ENCODE measurements at places on chromosomes 7 and 10.

- DNase-seq, result no peak
These were observed 186.2 kb downstream of the BICC1 start for GRCh38 chr10:58698777-58699356.

DNA sequence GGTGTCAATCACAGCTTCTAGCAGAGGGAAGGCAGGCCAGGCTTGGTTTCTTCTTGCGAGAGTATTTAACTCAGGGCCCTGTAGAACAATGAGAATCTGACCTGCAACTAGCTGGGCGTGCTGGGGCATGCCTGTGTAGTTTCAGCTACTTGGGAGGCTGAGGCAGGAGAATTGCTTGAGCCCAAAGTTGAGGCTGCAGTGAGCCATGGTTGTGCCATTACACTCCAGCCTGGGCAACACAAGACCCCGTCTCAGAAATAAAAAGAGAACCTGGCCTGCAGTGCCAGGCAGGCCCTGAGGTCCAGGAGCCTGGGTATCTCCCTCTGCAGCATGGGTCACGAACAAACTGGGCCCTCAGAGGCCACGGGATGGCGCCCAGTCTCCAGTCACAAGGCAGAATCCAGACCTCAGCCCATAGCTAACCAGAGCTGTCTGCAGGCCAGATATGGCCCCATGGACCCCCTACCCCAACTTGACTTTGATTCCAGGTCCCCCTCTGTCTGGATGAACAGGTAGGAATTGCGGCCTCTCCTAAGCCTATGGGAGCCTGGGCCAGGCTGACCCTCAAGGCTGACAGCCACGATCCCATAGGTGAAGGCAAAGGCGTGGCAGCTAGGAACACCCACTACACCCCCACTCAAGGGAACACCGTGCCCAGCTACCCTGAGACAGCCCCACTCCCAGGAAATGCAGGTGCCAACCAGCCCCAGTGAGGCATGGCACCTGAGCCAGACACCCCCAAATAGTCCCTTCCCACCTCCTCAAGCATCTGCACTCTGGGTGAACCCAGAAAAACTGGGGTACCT lies 102.7 kb upstream of the TNRC18 start:
- peak; percentile 54 for DNase-seq

- no peak for DNase-seq
These were observed 417.2 kb upstream of the C7orf33 start for GRCh38 chr7:148173369-148173768.

DNA sequence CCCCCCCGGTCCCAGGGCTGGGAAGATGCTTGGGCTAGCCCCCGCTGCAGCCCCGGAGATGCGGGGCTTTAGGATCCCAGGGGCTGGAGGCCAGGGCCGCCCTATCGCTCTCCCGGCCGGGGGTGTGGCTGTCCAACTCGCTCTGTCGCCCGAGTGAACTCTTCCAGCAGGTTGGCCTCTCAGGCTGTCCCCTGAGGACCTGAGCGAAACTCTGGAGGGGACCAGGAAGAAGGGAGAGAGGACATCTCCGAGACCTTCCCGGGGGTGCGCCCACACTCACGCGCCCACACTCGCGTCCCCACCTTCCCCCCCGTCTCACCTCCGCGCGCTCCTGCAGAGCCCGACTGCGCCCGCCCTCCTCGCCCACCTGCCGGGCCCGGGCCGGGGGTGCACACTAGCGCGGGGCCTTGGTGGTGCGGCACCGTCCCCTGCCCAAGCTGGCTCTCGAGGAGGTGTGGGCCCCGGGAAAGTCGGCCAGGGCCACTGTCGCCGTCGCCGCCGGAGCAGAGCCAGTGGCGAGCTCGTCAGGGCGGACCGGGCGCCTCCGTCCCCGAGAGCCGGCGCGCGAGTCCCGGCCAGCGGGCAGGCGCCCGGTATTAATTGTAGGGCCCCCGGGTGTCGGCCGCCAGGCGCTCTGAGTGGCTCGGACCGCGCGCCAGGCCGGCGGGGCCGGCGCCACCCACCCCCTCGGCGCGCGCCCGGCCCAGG lies 101.7 kb upstream of the SVIL start:
- DNase-seq, result peak; percentile 67

GRCh38 chr7:80833289-80834268 lies 85.3 kb downstream of the SEMA3C start:
- DNase-seq, result no peak

GRCh38 chr7:137577184-137577583 lies 233.7 kb upstream of the PTN start:
- no peak for DNase-seq

DNA sequence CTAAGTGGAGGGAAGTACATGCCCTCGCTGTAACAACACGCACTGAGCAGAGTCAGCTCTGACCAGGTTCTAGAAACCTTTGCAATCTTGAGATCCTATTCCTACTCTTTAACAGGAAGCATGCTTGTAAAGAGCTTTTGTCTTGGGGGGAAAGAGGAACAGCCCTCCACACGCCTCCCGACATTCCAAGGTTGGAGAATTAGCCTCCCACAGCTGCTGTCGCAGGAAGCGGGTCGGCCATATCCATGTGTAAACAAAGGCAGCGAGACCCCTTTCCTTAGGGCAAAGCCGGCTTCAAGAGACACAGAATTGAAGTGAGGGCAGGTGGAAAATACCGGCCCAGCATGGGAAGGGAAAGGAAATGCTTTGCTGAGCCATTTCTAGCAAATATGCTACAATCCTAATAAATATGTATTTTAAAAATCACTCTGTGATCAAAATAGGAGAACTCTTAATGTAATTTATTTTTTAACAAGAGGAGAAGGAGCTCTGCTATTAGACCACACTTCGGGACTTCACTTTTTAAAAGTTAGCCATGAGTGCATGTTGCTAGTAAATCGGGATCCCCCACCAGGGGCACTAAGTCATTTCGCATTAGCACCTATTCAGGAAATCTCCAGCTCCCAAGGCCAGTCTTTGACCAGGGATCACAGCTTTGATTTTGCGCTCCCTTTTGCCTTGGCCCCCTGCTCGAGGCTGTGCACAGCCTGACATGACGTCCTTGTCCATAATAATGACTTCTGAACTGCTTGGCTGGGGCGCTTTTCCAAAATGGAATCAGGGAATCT lies 55.9 kb downstream of the FAM204A start:
- no peak for DNase-seq

DNA sequence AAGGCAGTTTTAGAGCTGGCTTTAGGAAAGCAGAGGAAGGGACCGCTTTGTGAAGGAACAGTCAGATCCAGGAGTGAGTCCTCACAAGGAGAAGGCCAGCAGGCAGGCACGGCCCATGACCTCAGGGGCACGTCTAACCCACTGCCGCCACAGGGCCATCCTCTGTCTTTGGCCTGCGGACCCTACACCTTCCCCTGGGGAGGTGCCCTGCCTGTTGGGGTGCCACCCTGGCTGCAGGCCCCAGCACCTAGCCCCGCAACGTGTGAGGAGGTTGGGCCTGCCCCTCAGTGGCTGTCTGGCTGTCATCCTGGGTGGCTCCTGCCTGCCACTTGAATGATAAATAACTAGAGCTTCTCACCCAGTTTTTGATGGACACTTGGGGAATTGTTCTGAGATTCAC lies 31.0 kb upstream of the TRIM8 start:
- DNase-seq, result no peak

DNA sequence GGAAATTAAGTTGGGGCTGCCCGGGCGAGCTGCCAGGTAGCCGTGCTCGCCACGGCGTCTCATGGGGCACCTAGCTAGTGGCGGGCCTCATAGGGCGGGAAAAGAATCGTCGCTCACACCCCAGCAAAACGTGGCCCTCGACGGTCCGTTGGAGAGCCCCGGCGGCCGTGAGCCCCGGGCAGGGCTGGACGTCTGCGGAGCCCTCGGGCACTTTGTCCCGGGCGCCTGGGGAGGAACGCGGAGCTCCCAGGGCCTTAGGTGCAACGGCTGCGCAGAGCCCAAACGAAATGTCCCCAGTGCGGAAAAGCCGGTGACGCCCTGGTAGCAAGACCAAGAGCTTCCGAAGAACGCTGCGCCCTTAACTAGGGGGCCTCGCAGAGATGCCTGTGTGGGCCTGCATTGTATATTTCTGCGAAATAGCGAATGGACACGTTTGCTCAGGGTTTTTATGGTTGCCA lies 866 bp upstream of the SFMBT2 start:
- DNase-seq, result no peak

GRCh38 chr10:52771534-52772445 lies 794 bp downstream of the MBL2 start:
- DNase-seq, result no peak

DNA sequence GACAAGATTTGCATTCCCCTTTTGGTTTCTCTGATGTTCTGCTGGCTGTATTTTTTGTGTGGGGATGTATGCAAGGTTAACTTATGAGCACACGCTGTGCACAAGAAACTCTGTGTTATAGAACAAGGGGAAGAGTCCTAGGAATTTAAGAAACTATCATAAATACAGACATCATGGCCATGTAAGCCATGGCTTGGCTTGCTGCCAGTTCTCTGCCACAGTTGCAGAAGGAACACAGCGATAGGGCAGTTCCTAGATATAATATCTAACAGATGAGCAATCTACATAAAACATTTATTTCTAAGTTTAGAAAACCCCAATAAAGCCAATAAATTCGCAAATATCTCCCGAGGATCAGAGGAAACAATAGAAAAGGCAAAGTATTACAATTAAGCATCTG lies 153.3 kb downstream of the LRRTM3 start:
- no peak for DNase-seq

Measured in muscle of back (tissue), 13 donors.